SK-N-SH (cell line): ENCODE measurements at places on chromosomes 1 and 21.

DNA sequence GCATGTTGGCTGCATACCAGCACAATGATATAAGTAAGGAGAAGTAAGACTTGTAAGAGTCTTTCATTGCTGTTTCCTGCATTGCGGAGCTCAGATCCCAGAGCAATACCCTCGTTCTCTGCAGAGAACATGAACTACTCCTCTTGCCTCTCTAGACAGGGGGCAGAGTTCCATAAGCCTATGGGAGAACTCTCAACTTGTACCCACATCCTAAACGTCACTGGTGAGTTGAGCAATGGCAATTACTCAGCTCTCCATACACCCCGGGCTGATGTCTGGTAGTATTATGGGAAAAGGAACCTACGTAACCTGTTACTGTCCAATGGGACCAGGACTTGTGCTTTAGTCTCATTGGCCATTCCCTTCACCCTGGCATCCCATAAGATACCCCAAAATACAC lies 27.3 kb upstream of the ZNF496 start:
- no peak for DNase-seq
- H3K36me3 ChIP-seq = no peaks in the 10 kb centered on the region
- H3K27ac ChIP-seq = no peak overlapping the region
- no peaks in the 10 kb centered on the region for H3K4me1 ChIP-seq
- no peak overlapping the region for H3K4me3 ChIP-seq
- H3K27me3 ChIP-seq = no peaks in the 10 kb centered on the region

DNA sequence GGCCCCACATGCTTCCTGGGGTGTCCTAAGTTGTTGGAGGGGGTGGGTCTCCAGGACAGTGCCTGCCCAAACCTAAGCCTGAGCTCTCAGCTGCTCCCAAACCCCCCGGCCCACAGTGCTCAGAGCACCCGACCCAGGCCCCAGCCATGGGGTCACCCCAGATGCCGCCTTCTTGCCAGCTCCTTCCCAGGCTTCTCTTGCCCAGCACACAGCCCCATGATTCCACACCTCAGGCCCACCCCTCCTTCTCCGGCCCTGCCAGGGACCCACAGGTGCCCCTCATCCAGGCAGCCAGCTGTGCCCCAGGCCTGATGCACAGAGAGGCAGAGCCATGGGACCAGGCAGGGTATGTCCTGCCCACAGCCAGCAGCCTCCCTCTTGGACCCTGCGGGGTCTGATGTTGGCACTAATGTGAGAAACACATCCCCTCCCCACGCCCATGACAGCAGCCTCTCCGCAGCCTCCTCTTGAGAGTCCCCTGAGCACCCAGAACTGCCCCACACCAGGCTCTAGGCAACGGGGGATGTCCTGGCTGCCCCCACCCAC lies 4.9 kb downstream of the WNT9A start:
- no peak overlapping the region for H3K4me3 ChIP-seq
- no peak overlapping the region for H3K27ac ChIP-seq
- H3K27me3 ChIP-seq = no peaks in the 10 kb centered on the region
- peak; percentile 21 for DNase-seq
- no peaks in the 10 kb centered on the region for H3K4me1 ChIP-seq

GRCh38 chr1:156308078-156308477 lies 9.0 kb upstream of the VHLL start:
- no peak overlapping the region for H3K4me3 ChIP-seq
- no peak overlapping the region for H3K27ac ChIP-seq
- H3K36me3 ChIP-seq = peaks cover 79% of the 10 kb centered on the region
- no peak for DNase-seq
- H3K4me1 ChIP-seq = no peaks in the 10 kb centered on the region
- no peaks in the 10 kb centered on the region for H3K27me3 ChIP-seq

DNA sequence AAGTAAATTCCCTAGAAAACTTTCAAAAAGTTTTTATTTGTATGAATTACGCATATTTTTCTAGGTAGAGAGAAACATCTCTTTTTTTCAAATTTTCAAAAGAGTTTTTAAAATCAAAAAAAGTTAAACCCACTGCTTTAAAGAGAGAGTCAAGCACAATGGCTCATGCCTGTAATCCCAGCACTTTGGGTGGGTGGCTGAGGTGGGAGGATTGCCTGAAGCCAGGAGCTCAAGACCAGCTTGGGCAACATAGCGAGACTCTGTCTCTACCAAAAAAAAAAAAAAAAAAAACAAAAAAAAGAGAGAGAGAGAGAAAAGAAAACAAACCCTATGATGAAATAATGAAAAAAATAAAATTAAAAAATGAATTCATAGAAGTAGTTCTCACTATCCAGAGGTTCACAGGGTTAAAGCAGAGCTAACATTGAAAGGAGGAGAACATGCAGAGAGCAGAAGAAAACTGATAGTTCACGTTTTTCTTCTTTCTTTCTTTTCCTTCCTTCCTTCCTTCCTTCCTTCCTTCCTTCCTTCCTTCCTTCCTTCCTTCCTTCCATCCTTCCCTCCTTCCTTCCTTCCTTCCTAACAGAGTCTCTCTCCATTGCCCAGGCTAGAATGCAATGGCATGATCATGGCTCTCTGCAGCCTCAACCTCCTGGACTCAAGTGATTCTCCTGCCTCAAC lies 30.5 kb upstream of the SARS1 start:
- H3K36me3 ChIP-seq = no peaks in the 10 kb centered on the region
- no peaks in the 10 kb centered on the region; the same call in 1 of the 2 replicates for H3K4me1 ChIP-seq
- H3K27ac ChIP-seq = no peak overlapping the region
- DNase-seq = no peak

GRCh38 chr1:108643492-108644335 lies 17.2 kb downstream of the HENMT1 start:
- H3K36me3 ChIP-seq = no peaks in the 10 kb centered on the region
- DNase-seq = peak; percentile 70
- no peaks in the 10 kb centered on the region for H3K4me1 ChIP-seq
- H3K27me3 ChIP-seq = no peaks in the 10 kb centered on the region
- H3K4me3 ChIP-seq = no peak overlapping the region

DNA sequence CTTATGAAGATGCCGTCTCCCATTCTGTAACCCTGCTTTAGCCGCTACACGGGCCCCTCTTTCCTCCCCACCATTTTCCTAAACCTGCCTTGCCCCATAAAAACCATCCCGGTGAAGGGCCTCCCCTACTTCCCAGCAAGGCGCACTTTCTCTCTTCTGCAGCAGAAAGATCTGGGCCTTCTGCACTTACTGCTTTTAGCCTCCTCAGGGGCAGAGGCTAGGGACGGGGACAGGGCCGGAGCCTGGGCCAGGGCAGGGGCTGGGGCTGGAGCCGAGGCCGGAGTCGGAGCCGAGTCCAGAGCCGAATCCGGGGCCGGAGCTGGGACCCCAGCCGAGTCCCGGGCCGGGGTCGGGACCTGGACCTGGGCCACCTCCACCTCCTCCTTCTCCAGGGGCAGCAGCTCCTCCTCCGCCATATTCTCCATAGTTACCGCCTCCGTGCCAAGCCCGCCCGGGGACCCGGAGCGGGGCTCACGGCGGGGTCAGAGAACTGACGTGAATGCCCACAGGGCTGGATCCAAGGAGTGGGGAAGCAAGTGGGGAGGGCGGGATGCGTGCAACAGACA lies 382 bp downstream of the TRMT1L start:
- peak overlapping the region; percentile 93 for H3K27ac ChIP-seq
- H3K4me3 ChIP-seq = peak overlapping the region; percentile 94
- H3K27me3 ChIP-seq = no peaks in the 10 kb centered on the region
- H3K4me1 ChIP-seq = peaks cover 23% of the 10 kb centered on the region
